ENCODE measurements at places on chromosomes 11 and 22.

DNA sequence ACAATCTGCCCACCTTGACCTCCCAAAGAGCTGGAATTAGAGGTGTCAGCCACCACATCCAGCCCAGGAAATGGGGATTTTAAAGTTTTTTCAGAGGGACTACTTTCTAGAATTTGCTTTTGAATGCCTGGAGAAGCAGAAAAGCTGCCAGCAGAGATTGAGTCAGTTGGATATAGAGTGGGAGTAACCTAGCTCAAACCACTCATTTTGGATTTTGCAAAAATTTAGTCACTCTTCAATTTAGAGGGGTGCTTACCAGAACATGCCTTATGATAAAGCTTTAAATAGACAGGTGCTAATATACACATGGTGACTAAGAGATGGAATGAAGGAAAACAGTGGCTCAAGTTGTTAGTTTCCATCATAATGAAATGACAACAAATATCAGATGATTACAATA, 26.5 kb upstream of the PSMA1 start:
- DNase-seq: no peak

DNA sequence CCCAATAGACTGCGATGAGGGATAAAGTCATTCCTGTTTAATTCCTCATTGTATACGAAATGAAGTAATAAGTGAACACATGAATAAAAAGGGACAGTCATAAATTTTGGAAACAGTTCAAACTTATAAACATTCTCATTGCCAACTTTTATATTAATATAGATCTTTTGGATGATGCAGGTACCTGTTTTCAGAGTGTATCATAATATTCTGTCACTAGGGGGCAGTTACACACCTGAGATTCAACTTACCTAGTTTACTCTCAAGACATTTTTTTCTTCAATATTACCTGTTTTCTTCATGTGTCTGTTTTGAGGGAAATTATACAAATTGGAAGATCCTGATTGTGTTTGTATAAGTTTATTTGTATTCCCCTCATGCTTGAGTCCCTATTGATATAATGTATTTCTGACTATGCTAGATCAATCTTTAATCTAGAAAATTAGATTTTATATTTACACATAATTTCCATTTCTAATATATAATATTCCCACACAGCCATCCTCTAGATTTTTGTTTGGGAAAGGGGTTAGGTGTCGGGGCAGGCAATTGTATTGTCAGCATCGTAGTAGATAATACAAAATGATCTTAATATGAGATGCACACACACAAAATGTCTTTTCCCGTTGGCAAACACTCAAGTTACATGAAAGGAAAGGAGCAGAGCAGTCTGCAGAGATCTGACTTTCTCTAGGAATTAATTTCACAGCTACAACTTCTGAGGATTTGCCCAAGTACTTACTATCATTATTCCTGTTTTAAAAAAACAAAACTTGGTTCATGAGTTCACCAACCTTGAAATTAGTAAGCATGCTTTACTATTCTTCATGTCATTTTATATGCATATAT, 18.4 kb downstream of the FDX1 start:
- no peak for DNase-seq

- DNase-seq: no peak
Observed at GRCh38 chr11:44190883-44191230, 95.4 kb downstream of the EXT2 start.

DNA sequence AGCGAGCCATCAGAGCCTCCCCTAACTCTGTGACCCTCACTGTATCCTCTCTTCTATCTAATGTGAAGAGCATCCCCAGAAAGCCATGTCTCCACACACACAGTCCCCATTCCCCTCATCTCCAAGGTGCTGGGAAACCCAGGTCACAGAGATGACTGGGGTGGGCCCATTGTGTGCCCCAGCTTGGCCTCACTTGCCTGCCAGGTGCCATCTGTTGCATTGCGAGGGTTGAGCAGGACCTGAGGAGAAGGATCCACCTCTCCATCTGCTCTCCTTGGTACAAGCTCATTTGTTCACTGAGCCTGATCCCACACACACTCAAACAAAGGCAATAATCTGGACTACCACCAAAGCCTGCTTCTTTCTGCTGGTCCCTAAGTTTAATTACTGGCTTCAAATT, 118.8 kb downstream of the SPATA19 start:
- no peak for DNase-seq

DNA sequence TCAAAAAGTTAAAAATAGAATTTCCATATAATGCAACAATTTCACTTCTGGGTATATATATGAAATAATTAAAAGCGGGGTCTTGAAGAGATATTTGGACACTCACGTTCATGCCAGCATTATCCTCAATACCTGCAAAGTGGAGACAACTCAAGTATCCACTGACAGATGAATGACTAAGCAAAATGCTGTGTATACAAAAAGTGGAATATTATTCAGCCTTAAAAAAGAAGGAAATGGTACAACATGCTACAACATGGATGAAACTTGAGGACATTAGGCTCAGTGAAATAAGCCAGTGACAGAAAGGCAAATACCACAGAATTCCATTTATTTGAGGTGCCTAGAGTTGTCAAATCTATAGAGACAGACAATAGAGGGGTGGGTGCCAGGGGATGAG, 62.5 kb upstream of the GAL start:
- DNase-seq: no peak

- DNase-seq: no peak
Observed at GRCh38 chr11:44004452-44005062, 43.2 kb upstream of the ACCSL start.

- no peak for DNase-seq
Observed at GRCh38 chr11:46679241-46680163, 20.9 kb downstream of the ARHGAP1 start.

DNA sequence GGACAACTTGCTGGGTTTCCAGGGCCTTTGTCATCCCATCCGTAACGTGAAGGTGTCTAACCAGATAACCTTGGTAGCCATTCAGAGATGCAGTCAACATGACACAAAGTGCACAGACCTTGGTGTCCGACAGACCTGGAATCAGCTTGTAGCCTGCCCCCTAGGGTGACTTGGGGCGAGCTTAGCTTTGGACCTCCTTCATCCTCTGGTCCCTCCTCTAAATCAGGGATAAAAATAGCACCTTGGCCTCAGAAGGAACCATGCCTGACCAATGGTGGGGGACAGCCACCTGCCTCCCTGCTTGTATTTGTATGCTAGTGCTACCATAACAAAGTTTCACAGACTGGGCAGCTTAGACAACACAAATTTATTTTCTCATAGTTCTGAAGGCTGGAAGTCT, 3.7 kb downstream of the SNRPD3 start:
- no peak for DNase-seq

DNA sequence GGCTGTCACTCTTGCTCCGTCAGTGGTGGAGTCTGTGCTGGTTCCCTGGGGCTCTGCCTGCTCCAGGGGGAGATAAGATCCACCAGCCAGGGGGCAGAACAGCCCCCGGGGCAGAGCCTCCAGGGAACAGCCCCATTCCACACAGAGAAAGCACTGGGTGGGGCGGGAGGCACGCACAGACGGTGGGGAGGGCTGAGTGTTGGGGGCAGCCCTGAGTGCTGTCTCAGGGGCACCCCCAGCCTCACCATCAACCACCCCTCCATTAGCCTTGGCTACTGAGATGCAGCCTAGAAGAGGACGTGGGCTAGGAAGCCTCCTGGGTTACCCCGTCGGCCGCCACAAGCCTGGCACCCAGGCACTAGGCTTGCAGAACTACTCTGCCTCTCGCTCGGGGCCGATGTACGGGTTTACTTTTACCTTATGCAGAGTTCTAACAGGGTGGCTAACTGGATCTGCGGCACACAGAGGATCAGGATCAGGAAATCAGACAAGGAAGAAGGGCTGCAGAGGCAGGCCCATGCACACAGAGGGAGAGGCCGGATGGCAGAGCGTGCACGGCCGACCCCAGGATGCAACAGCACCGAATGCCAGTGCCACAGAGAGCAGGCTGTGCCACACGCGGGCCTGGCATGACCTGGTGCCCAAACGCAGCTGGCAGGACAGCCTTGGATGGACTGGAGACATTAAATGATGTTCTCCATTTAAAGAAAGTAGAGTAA, 140.5 kb downstream of the CTTN start:
- DNase-seq: no peak

DNA sequence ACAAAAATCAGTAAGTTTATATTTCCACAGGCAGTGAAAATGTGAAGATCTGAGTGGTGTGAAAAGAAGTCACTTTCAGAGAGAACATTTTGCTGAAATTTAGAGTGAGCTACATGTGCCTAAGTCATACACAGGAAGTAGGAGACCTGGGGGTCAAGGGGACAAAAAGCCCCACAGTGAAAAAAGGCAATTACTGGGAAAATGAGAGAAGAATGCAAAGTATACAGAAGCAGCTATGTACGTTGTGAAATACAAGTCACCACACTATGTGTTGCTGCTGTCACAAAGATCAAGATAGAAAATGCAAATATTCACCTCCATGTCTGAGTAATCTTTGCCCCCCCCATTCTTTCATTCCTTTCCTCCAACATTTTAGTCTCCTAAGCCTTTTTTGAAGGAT, 21.6 kb upstream of the SESN3 start:
- DNase-seq: no peak

DNA sequence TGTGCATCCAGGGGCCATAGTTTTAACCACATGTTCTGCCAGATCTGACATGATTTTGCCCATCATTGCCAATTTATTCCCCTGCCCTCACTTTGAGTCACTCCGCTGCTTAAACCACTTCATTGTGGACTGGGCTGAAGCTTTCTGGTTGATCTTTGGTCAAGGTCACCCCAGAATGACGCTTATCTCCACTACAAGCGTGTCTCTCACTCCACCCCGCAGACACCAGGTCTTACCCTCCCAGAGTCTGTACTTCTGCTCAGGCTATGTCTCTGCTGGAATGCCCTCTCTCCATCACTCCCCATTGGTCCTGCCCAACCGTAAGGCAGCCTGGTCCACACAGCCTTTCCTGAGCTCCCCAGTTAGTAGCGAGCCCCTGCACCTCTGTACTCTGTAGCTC, 170.5 kb upstream of the SYT13 start:
- DNase-seq: no peak

GRCh38 chr22:20014526-20015186, 2.0 kb downstream of the ARVCF start:
- DNase-seq: no peak

DNA sequence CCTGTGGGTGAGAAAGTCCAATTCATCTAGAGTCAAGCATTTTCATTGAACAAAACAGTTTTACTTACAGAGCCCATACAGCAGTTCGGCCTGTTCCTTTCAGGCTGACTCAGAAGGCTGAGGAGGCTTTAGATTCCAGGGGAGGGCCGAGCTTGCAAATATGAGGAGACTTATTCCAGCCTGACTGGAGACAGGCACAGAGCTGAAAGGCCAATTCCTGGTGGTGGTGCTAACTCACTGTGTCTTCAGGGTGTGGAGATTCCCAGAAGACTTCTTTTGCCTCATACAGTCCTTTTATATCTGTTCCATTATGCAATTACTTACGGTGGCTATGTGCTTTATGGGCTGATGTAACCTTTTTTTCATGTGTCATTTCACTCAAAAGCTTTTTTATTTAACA, at the start of gene OR51E2:
TSS of gene OR51E2 (minus strand) at position 269 of the 400 bp plus-strand sequence. CDS start 15,142 bp downstream, outside the sequence.
- DNase-seq: no peak

GRCh38 chr22:28903080-28903479, 19.7 kb downstream of the ZNRF3 start:
- no peak for DNase-seq

DNA sequence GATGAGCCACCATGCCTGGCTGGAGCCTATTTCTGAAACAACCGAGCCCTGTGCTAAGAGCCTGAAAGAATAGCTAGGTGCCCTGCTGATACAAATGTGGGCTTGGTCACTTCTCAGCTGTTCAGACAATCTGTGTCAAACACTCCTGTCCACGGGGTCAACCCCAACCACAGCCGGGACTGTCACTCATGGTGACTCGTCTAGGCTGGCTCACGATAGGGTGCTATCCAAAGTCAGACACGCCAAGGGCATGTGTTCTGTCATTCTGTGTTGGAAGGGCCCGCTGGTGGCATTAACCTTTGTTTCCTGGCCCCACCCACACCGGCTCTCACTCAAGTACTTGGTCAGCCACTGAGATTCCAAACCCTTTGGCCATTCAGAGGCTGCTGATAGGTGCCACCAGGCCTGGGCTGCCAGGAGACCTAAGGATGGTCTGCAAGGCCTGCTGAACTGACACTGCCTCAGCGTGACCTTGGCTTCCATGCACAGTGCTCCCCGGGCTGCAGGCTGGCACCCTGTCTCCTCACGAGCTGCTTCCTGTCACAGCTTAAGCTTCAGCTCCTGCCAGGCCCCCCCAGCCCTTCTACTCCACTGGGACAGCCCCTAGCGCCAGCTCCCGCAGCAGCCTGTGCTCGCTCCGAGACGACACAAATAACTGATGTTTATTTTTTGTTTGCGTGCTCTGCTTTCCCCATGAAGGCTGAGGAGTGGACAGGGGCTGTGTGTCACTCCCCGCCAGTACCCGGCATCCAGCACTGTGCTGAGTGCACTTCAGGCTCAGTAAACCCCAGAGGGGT, 14.2 kb upstream of the CDC42BPG start:
- no peak for DNase-seq

DNA sequence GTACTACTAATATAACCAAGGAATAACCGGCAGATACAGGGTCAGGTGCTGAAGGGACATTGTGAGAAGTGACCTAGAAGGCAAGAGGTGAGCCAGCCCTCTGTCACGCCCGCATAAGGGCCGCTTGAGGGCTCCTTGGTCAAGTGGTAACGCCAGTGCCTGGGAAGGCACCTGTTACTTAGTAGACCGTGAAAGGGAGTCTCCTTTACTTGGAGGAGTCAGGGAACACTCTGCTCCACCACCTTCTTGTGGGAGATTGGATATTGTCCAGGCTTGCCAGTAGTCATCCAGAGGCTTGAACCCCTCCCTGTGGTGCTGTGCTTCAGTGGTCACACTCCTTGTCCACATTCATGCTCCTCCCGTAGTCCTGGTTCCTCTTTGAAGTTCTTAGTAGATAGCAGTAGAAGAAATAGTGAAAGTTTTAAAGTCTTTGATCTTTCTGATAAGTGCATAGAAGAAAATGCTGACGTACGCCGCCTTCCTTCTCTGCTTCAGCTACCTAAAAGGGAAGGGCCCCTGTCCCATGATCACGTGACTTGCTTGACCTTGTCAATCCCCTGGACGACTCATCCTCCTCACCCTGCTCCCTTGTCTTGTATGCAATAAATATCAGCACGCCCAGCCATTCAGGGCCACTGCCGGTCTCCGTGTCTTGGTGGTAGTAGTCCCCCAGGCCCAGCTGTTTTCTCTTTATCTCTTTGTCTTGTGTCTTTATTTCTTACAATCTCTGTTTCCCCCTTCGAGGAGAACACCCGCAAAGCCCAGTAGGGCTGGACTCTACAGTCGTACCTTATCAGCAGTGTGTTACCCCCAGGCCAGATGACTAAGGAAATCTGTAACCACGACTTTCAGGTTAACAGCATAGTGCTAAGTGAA, 6.1 kb downstream of the NUP50 start:
- DNase-seq: no peak

All from stimulated activated CD8-positive, alpha-beta memory T cell treated with anti-CD3 and anti-CD28 coated beads, Interleukin-4, amount 100 ng/mL, for 4 hours (primary cell).